NCI-H1048 (cell line): ENCODE measurements at places on chromosomes 1 and 21.

DNA sequence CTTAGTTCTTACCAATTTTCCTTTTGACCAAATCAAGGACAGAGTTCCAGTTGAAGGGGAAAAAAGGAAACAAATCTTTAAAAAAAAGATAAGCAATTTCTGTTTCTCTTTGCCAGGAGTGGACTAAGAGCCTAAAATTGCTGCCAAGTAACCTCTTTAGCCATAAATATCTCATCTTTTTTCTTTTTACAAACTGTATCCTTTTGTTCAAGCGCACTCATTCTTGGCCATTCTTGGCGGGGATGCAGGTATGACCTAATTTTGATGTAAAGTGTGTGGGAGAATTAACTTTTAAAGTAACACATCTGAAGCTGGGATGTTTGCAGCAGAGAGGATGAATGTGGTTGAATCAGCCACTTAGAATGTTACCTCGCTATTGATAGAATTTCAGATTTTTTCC is 13.4 kb upstream of the KIF1B start:
- DNase-seq = no peak

- DNase-seq = no peak
These were observed 73.0 kb downstream of the PTPRC start for GRCh38 chr1:198711837-198712236.

GRCh38 chr1:54218883-54219687 is 19.1 kb downstream of the MRPL37 start:
- DNase-seq = no peak

- DNase-seq = no peak
These were observed 35.6 kb downstream of the MCOLN2 start for GRCh38 chr1:84961316-84961715.

GRCh38 chr21:21162786-21163185 is 164.6 kb downstream of the NCAM2 start:
- no peak for DNase-seq

DNA sequence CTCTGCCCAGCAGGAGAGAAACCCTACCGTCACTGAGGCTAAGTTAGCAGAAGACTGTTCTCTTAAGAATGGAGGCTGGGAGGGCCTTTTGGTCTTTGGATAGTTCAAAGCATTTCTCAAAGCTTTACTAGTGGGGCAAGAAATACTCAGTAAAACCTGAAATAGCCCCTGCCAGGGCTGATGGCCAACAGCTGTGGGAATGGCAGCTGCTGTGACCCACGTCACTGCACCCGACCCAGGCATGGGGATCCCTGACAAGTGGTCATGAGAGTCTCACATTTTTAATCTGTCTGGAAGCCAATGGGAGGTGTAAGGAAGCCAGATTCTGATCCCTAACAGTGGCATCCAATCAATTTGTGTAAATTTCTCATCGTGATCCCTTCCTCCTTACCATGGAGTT is 44.5 kb upstream of the ENAH start:
- DNase-seq = no peak
